ENCODE measurements at places on chromosomes 4 and X.

DNA sequence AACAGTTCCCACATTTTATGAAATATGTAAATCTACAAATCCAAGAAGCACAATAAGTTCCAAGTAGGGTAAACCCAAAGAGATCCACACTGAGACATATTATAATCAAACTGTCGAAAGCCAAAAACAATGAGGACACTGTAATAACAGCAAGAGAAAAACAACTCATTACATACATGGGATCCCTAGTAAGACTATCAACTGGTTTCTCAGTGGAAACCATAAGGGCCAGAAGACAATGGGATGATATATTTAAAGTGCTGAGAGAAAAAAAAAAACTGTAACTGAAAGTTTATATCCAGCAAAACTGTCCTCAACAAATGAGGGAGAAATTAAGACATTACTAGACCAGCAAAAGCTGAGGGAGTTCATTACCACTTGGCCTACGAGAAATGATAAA, 34.7 kb downstream of the GLRA2 start:
- DNase-seq: no peak

GRCh38 chr4:139562067-139562684, 6.2 kb upstream of the SETD7 start:
- DNase-seq: no peak

DNA sequence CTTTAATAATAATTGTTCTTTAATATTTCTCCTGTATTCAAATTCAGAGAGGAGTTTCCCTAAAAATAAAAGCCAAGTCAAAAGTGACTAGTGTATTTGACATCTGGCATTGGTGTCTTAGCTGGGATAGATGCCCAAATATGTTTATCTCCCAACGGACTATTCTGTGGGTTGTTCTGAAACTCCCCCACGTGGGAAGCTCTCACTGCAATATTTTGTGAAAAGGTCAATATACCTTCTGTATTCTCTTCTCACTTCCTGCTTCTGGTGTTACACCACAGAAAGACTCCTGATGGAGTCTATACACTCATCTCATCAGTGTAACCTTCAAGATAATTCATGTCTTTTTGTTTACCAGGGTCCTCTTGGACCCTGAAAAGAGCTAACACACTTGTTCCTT, 2052.8 kb upstream of the TENM3 start:
- DNase-seq: no peak

- DNase-seq: no peak
Observed at GRCh38 chr4:173191623-173192041, 23.0 kb downstream of the GALNT7 start.

DNA sequence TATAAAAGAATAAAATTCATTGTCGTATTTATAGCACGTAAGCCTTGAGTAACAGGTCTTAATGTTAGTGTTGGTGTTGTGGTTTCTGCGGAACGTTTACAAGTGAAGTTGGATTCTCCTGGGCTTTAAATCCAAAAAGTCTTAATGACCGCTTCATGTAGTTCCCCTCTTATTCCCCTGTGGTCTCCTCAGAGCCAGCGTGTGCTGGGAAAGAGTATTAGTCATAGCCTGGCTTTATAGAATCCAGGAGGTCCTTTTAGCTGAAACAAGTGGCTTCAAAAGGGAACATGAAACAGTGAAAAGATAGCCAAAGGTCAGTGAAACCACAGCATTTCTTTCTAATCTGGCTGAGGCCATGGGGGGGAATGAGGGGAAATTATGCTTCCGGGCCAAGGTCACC, 79.1 kb downstream of the CLCN4 start:
- DNase-seq: no peak

- no peak for DNase-seq
Observed at GRCh38 chrX:108036298-108036973, 8.4 kb upstream of the VSIG1 start.

DNA sequence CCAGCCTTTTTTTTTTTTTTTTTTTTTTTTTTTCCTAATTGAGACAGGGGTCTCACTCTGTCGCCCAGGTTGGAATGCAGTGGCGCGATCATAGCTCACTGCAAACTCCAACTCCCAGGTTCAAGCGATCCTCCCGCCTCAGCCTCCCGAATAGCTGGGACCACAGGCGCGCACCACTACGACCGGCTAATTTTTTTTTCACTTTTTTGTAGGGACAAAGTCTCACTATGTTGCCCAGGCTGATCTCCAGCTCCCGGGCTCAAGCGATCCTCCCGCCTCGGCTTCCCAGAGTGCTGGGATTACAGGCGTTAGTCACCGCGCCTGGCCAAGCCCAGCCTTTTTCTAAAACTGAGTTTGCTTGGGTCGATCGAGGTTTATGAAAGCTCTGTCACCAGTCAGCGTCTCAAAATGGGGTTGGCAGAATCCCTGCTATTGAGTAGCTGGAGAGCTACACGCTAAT, 1.3 kb upstream of the OTUD5 start:
- peak; percentile 18 for DNase-seq

GRCh38 chr4:163485589-163485988, 8.9 kb upstream of the TMA16 start:
- DNase-seq: no peak

- DNase-seq: peak; percentile 79
Observed at GRCh38 chr4:37453281-37453998, 208.9 kb downstream of the NWD2 start.

GRCh38 chr4:2436301-2436700, 17.5 kb downstream of the CFAP99 start:
- DNase-seq: no peak

DNA sequence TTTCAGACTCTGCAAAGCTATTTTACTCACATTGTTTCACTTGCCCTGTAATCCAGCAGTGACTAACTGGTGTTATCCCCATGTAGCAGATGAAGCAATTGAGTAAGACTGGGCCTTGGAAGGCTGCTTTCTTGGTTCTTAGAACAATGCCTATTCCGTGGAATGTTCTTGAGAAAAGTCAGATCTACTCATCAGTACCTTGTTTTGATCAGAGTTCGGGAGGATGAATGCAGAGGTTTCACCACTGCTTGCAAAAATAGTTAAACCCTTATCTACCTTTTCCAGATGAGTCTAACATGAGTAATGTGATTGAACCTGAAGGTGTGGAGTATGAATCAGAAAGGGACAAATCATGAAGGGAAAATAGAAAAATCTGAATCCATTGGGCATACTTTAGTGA, 1.8 kb downstream of the MAOB start:
- DNase-seq: no peak

DNA sequence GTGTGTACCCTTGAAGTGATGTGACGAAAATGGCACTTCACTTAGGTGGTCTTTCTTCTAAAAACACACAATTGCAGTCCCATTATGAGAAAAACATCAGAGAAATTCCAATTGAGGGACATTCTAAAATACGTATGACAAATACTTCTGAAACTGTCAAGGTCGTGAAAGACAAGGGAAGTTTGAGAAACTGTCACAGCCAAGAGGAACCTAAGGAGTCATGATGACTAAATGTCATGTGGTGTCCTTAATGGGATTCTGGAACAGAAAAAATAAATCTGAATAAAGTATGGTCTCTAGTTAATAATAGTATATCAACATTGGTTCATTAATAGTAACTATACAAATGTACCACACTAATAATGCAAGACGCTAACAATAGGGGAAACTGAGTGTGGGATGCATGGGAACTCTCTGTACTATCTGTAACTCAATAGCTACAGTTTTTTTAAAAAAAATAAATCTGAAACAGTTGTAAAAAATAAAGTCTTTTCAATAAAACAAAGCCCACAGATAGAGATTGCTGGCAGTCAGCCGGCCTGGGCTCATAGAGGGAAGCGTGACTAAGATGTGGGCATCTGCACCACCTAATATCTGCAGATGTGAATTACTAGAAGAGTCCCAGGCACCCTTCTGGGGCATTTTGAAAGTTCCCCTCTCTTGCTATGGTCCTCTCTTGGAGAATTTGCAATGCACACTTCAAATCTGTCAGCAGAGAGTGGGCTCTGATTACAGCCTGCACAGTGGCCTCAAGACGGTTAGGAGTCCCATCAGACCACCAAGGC, 47.6 kb downstream of the MID1IP1 start:
- DNase-seq: no peak

DNA sequence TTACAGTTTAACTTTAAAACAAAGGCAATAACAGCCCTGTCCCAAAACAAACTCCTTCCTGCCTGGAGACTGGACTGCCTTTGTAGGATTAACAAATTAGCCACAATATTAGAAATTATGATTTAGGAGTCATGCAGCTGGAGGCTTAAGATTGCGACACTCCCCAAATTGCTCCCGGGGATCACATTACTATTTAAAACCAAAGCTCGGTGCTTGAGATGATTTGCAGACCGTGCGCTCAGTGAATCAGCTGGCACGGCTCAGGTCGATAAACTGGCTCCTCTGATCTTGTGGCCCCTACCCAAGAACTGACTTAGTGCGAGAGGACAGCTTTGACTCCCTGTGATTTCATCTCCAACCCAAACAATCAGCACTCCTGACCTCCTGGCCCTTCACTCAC, 829.3 kb downstream of the NLGN4X start:
- DNase-seq: no peak

DNA sequence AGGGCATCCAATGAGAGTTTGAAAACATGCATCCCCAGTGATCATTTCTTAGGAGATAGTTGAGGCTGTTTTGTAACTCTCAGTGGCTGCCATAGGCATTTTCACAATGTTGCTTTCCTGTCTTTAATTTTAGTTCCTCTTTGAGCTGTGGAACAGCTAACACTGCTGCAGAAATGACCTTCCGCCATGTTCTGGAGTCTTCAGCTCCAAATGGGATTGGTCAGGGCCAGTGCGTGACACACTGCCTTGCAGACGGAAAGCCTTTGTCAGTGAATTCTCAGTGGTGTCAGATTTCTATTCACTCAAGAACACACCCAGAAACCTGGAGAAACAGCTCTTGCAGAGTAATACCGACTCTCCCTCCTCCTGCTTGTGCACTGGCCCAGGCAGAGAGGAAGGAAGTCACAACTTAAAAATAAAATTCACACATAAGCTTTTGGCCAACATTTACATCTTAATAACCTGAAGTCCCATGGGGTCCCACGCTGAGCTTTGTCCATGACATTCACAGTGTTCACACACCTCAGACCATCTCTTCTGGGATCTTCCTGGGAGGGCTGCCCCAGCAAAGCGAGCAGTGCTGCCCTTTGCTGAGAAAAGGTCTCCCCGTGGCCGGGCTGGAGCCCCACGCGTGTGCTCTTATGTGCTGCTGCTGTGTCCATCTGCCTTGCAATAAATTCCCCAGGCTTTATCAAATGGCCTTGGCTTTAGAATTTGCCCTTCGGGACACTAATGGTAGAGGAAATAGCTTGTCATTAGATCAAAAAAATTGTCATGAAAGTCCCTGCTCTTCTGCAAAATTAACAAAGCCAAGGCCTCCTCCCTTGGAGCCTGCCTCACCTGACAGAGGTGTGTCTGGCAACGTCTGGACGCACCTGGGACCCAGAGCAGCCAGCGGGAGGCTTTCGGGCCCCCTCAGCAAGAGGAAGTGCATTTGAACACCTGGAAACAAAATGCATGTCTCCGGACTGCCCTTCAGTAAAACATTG, 126.8 kb downstream of the IRF2 start:
- peak; percentile 32 for DNase-seq

DNA sequence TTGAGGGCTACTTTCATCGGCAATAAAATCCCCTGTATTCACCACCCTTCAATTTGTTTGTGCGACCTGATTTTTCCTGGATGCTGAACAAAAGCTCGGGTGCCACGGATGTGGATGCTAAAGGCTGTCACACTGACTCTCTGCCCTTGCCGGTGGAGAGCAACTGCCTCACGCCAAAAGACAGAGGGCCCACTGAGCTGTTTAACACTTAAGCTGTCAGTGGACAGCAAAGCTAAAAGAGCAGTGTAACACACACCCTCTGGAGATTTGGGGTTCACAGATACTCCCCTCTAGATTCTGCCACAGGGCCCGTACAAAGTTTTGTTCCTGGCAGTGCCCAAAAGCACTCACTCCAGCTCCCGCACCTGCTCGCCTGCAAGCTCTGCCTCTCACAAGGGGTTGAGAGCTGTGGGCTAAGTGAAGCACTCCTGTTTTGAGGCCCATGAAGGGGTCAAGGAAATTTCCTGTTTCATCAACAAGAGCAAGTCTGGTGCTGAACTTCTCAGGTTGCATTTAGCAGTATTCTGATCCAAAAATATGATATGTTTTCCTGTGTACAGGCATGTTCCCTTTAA, 1571.9 kb downstream of the ADGRL3 start:
- DNase-seq: peak; percentile 10

- no peak for DNase-seq
Observed at GRCh38 chrX:68795741-68796140, 33.1 kb upstream of the EFNB1 start.

DNA sequence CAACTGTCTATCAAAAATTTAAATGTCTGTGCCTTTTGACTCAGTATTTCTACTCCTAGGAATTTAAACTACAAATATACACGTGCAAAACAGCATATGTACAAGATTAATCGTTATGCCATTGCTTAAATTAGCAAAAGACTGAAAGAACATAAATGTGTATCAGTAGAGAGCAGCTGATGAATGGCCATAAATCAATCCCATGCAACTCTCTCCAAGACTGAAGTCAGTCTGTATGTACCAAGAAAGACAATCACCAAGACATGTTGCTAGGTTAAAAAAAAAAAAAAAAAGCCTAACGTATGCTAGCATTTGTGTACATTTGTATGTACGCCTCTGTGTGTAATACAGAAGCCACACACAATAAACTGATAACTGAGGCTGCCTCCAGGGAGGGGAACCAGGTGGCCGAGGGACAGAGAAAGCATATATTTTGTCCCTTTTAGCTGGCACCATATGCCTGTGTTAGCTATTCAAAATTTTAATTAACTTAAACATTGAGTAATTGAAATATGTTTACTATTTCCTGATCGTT, 130.7 kb downstream of the SH3KBP1 start:
- peak; percentile 22 for DNase-seq

- no peak for DNase-seq
Observed at GRCh38 chr4:172850838-172851237, 317.8 kb upstream of the GALNT7 start.

DNA sequence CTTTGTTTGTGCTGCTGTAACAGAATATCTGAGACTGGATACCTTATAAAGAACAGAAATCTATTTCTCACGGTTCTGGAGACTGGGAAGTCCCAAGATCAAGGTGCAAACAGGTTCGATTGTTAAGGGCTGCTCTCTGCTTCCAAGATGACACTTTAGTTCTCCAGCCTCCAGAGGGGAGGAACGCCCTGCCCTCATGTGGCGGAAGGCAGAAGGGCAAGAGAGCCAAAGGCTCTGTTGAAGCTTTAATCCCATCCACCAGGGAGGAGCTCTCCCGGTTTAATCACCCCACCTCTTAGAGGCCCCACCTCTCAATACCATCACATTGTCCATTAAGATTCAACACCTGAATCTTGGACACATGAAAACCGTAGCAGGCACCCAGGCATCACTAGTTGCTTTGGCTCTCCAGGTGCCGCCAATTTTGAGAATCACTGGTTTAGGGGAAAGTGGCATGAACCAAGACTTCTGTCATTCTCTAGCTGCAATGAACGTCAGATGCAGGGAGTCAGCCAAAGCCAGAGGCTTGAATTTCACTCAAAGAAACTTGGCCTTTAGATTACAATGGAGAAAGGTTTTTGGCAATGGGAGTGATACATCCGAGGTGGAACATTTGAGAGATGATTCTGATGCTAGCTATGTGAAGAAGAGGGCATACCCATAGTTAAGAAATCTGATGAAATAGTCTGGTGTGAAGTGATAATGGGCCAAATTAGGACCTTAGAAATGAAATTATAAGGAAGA, 15.7 kb downstream of the FHL1 start:
- peak; percentile 67 for DNase-seq

All from glutamatergic neuron (in vitro differentiated cells).